Stimulated activated CD8-positive, alpha-beta memory T cell treated with anti-CD3 and anti-CD28 coated beads, Interleukin-4, amount 100 ng/mL, for 1 hour (primary cell): ENCODE measurements at places on chromosomes 7 and 10.

DNA sequence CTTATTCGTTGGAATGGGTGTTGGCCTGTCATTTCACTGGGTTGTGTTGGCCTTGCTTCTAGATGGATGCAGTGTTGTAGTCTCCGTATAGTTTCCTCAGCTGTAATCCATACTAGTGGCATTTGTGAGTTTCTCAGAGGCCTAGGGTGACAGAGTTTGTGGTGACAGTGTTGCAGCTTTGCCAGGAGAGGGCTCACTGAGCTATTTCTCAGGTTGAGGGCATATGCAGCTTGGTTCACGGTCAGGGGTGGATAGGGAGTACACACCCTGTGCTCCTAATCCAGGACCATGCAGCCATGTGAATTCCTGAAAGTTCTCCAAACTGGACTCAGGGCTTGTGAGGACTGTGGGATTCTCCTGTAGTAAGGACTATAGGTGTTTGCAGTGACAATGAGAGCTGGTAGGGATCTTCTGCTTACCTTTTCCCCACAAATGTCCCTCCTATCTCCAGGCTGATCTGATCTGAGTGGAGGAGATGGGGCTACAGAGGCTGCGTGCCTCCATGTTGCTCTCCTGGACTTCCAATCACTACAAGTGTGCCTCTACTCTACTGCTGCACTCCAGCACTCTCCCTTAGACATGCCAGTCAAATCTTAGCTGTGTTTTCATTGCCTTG, 229.0 kb downstream of the STK31 start:
- no peak for DNase-seq

GRCh38 chr10:60916025-60916424, 28.0 kb downstream of the RHOBTB1 start:
- DNase-seq = no peak

- no peak for DNase-seq
Observed at GRCh38 chr10:1964476-1964875, 227.2 kb upstream of the ADARB2 start.

DNA sequence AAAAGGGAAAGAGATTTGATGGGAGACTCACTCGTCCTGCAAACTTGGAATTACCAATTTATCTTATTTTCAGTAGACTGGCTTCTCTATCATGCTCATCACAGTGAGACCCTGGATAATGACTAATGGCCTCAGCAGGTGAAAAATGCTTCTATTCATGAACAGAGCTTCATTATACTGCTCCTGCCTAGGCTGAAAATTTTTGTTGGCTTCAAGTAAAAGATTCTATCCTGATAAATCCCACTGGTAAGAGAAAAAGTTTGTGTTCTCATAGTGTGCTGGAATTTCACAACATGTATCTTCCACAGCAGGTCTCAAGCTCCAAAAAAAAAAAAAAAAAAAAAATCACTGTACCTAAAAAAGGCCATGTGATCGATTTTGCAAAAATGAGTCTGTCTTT, 329.3 kb upstream of the FZD8 start:
- DNase-seq = no peak

GRCh38 chr10:105559333-105560097, 918.4 kb downstream of the SORCS3 start:
- no peak for DNase-seq

GRCh38 chr10:17831341-17831740, 22.2 kb downstream of the MRC1 start:
- no peak for DNase-seq

DNA sequence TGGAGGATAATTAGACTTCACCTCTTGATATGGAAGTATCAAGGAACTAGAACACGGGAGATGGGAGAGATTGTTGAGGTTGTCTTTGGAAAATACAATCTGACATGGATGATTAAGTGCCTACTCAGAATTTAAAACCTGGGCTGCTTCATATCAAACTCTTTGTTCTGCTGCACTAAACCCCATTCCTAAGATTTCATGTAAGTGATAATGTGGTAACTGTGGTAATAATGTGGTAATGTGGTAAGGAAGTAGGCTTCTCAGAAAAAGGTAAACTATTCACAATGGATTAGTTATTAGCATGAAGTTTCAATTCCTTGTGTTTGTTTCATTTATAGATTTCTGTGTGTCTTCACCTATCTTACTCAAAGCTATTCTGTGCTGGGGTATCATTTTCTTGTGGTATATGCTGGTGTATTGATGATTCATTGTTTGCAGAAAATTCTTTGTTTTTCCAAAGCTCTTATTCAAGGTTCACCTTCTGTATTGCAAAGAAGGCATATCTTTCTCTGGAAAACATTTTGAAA, 129.9 kb upstream of the TAC1 start:
- DNase-seq = no peak

DNA sequence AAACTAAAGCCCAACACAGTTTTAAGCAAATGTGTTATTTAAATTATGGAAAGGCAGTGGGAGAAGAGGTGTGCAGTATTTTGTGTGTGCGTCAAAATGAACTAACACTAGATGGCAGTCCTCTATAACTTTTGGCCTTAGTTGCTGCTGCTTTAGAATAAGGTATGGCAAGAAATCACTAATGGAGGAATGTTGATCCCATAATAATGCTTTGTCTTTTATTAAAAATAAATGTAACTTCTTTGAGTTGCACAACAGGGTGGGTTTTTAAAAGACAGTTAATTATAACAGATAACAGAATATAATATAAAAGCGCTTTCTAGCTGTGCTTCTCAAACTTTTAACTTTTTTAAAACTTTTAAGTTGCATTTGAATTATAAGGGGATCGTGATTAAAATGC, 56.4 kb downstream of the BBS9 start:
- DNase-seq = no peak

GRCh38 chr7:142511374-142511773, 237.9 kb upstream of the PRSS1 start:
- no peak for DNase-seq

GRCh38 chr10:44032216-44032615, 352.7 kb downstream of the CXCL12 start:
- no peak for DNase-seq

DNA sequence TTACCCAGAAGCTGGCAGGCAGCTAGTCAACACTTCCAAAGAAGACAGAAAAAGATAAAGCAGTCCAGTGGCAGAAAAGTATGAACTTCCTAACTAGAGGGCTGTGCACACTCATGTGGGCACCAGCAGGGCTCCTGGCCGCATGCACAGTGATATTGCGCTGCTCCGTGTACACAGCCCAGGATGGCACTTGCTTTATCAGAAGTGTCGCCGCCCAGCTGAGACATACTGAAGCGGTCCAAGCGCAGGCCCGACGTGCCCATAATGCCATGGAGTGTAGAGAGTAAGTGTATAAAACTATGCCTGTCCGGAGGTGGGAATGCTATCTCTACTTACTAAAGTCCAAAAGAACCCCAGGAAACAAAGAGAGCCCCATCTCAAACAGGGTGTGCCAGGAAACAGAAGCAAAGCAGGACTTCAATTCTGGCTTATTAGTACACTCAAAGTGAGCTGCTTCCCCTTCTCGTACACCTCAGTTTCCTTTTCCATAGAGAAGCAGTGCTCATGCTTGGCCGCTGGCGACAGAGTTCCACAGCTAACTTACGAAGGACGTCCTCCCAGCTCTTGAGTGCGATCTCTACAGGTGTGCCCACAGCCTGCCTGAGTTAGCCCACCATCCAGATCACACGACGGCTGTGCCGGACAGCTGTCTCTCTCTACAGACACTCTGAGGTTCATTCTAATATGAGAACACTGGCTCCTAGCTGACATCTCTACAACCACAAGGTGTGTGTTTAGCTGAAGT, 234.3 kb downstream of the COBL start:
- no peak for DNase-seq

- DNase-seq = no peak
Observed at GRCh38 chr7:68694656-68695055, 903.6 kb upstream of the AUTS2 start.
